ENCODE measurements at places on chromosomes 16 and 17. TPM values are rescaled to one million over a fixed set of nuclear protein-coding genes. Genes with fewer than 3 reads are reported as not detected.

KRT33B gene
- not detected for total RNA-seq

TRAPPC2L gene
- 52.2 TPM for total RNA-seq

CBLN1 gene
- total RNA-seq: not detected

KRTAP4-1 gene
- total RNA-seq: not detected

JPH3 gene
- total RNA-seq: not detected

SDR42E1 gene
- total RNA-seq: under 0.01 TPM

CLEC3A gene
- total RNA-seq: not detected

SLC26A11 gene
- total RNA-seq: 4.5 TPM

ICAM2 gene
- 0.77 TPM for total RNA-seq

NAGS gene
- total RNA-seq: 2.9 TPM

DRC7 gene
- not detected for total RNA-seq

SLC7A5 gene
- total RNA-seq: 71.8 TPM

PLXDC1 gene
- total RNA-seq: 0.09 TPM

TNFRSF13B gene
- total RNA-seq: not detected

ABCA9 gene
- total RNA-seq: 56.8 TPM

MGAT5B gene
- total RNA-seq: 2.7 TPM

HSD11B2 gene
- 0.34 TPM for total RNA-seq

EZH1 gene
- 11.3 TPM for total RNA-seq

NEK8 gene
- total RNA-seq: 2.8 TPM

CNTD1 gene
- total RNA-seq: not detected

UNC45B gene
- total RNA-seq: not detected
